Activated CD4-positive, alpha-beta T cell treated with anti-CD3 and anti-CD28 coated beads, Interleukin-2, Interleukin-4, amounts not matched to agents 100 ng/mL and 50 ng/mL, durations not matched to agents 16 hours and 8 hours (primary cell): ENCODE measurements at places on chromosomes 7 and 10.

- peak; percentile 77 for DNase-seq
Observed at GRCh38 chr7:2104107-2104710, 128.5 kb downstream of the MAD1L1 start.

DNA sequence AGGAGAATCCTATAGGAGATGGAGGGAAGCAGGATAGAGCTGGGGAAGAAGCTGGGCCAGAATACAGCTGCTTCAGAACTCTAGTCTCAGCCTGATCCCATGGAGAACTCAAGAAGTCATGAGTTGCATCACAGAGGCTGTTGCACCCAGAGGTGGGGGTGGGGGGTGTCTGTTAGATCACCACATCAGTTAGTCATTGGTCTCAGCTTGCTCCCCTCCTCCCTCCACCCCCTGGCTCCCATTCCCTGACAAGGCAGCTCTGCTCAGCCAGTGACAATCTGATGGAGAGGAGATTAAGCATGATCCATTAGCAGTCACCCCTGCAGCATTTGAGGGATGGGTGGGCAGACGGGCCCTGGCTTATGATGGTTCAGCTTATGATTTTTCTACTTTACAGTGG is 58.4 kb upstream of the FGL2 start:
- no peak for DNase-seq

- DNase-seq = no peak
Observed at GRCh38 chr7:107668296-107668695, 7.7 kb downstream of the SLC26A4 start.

DNA sequence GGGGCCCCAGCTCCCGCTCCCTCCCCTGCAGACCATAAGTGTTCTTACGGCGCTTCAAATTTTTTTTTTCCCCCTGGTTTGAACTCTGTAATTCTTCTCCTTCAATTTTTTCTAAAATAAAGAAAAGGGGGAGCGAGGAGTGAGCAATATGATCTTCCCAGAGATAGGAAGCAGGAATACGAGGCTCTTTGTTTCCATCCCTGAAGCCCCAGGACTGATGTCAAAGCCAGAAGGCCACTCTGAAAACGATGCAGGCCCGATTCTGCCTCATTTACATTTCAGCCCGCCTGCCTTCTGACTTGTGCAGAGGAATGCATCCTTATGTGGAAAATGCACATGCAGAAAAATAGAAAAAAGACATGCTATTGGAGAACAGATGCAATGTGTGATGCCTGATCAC is 401.5 kb upstream of the MKI67 start:
- no peak for DNase-seq

DNA sequence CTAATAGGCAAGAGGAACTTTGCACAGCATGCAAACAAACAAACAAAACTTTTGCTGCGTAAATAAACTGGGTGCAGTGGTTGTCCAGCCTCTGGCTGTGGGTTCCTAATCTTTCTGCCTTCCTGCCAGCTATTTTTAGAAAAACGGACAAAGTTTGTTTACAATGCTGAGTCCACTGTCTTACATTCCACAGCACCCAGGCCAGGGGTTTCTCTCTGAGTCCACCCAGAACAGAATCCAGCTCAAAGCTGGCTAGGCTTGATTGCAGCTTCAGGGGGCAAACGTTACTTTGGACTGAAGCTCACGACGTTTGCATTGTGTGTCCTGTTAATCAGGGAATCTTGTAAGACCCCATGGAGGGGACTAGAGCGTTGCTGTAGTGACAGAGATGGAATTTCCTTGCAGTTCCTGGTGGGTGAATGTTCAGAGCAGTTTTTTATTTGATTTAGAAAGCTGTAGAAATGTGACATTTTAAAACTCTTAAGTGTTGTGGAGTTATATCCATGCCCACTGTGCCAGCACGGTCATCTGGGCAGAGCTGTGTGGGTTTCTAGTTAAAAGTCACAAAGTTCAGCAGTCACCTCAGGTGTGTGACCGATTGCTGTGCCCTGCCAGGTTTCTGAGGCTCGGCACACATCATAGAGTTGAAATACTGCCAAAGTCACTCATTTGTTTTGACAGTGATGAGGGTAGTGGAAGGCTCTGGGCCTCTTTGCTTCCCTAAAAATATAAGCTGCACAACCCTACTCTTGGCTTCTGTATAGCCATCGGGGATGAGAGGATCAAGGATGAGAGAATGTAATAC is 247.0 kb downstream of the STK31 start:
- no peak for DNase-seq

DNA sequence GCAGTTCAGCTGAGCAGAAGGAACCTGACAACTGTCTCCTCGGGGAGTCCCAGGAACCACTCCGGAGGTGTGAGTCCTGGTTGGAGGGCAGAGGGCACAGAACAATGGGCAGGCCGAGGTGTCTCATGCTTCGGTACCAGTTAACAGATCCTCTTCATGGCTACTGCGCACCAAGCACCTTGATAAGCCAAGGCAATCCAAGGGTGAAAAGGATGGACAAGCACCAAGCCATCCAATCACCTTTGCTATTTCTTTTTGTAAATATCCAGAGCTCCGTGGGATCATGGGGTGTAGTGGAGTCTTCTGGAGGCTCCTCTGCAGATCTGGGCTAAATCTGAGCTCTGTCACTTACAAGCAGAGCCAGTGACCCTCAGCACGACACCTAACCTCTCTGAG is 233.5 kb downstream of the WDR11 start:
- DNase-seq = no peak

- DNase-seq = no peak
Observed at GRCh38 chr10:120016906-120017305, 124.4 kb downstream of the SEC23IP start.
